Amygdala (tissue), 56 donors: ENCODE measurements at places on chromosomes 7 and 10.

DNA sequence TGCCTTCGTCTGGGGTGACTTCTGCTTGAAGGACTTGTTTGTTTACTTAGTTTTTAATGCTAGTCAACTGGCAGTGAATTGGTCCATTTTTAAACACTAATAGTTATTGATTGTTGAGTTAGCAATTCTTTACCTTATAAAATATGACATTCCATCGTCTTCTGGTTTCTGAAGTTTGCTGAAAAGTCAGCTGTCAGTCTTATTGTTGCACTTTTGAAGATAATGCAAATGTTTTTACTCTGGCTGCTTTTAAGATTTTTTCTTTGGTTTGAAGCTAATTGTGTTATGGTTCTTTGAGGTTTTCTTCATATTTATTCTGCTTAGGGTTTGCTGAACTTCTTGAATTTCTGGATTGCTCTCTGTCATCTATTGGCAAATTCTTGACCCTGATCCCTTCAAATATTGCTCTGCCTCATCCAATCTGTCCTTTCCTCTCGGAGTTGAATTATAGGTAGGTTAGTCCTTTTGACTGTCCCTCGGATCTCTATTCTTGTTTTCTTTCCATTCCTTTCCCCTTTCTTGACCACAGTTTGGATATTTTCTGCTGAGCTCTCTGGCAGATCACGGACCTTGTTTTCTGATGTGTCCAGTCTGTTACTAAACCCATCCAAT is 24.2 kb downstream of the MGMT start:
- no peak for DNase-seq

GRCh38 chr7:87001214-87001613 is 58.2 kb downstream of the ELAPOR2 start:
- DNase-seq, result no peak

- DNase-seq, result no peak
These were observed at the start of gene NT5C3A for GRCh38 chr7:33062023-33062781. TSS of gene NT5C3A (minus strand) at chr7:33062776. CDS start at chr7:33062705, 71 bp downstream.

- DNase-seq, result peak; percentile 54
These were observed 18.2 kb downstream of the HNRNPF start for GRCh38 chr10:43390759-43391158.

DNA sequence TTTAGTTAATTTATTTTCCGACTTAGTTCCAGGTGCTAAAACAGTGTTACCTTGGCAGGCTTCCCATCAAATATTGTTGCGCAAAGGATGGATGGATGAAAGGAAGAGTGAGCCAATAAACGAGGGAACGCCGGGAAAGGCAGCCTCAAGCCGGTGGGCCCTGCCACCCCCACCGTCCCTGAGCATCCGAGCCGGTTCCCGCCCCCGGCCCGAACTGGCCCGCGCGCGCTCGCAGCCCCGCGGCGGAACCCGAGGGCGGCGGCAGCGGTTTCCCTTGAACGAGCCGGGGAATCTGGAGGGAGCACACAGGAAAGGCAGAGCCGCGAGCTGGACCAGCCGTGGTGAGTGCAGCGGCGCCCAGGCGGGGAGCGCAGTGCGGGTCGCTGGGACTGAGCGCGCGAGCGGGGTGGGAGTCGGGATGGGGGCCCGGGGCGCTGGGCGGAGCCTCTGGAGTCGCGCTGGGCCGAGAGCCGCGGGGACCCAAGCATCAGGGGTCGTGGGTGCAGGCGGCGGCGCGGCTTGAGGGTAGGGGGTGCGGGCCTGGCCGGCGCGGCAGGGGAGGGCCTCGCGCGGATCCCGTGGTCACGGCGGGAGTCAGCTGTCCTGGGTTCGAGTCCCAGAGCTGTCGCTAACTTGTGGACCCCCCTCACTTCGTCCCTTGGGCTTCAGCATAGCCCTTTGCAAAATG is at the start of gene AGK:
AGK (plus strand) TSS at position 317 of the 688 bp plus-strand sequence. CDS start 4,057 bp downstream, outside the sequence.
- DNase-seq, result peak; percentile 41

DNA sequence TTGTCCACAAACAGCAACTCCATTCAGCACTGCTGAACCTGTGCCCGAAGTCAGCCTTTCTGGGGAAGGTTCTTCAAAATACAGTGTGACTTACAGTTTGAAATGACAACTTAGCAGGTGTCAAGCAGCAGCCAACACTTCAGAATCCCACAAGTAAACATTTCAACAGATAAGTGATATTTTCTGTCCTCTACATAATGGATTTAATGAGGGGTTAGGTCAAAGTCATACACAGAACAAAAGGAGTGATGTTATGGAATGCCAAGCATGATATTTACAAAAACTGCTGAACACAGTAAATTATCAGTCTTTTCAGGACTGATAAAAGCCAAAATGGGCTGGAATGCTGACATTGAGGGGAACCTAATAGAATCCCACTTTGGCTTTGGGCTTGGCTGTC is 77.6 kb upstream of the JAZF1 start:
- no peak for DNase-seq

DNA sequence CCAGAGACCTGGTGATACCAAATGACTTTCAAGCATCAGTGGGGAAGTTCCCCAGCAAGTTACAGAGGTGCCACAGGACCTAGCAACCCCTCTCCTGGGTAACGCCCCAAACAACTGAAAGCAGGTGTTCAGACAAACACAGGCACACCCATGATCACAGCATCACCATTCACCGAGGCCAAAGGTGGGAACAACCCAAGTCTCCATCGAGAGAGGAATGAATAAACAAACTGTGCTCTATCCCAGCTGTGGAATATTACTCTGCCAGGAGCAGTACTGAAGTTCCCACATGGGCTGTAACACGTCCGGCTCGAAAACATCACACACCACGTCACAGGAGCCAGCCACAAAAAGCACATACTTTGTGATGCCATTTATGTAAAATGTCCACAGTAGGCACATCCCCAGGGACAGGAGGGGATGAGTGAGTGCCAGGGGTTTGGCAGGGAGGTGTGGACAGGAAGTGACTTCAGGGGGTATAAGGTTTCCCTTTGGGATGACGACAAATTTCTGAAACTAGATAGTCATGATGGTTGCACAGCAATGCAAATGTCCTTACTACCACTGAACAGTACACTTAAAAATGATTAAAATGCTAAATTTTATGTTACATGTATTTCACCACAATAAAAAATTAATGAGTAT is 222.8 kb downstream of the TNS3 start:
- DNase-seq, result no peak

GRCh38 chr10:86446987-86447386 is 74.6 kb downstream of the WAPL start:
- DNase-seq, result no peak

- no peak for DNase-seq
These were observed 1086.6 kb upstream of the SORCS1 start for GRCh38 chr10:108250936-108251620.

GRCh38 chr7:123944395-123944794 is 19.4 kb downstream of the SPAM1 start:
- DNase-seq, result no peak

DNA sequence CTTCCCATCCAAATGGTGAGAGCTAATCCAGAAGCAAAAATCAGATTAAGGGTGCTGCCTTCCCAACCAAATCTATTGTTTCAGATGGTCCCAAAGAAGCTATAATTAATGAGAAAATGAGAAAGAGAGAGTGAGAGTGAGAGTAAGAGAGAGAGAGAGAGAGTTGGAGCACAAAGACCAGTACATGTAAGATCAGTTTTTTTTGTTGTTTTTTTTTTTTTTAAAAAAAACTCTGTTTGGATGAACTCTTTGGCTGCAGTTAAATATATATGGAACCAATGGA is 305.6 kb downstream of the PTEN start:
- DNase-seq, result no peak

DNA sequence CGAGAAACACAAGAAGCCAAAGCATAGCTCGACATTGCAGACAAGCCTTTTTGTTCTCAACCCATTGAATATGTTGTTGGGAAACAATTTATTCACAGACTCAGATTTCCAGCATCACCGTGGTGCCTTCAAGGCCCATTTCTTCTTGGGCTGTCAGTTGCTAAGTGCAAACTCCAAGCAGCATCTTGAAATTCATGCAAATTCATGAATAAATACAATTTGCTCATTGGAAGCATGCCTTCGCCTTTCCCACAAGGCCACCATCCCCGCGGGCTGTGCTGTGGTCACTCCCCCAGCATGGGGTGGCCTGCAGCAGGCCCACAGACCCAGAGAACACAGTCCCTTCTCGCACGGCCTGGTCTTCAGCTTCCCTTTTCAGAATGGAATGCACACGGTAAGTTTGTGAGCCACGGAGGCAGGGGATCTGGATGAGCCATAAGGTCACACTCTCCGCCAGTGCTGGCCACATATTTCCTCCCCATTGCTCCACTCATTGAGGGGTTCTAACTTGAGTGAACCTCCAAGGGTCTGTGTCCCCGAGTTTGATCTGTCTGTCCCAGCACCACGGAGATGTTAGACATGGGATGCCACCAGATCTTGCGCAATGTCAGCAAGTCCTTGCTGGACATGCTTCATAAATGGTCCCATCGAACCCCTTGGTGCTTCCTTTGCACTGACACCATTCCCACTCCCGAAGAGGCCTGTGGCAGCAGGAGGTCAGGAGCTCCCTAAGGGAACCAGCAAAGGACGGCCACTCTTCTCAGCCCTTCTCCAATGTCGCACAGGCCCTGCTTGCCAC is 109.5 kb downstream of the GFRA1 start:
- DNase-seq, result no peak

DNA sequence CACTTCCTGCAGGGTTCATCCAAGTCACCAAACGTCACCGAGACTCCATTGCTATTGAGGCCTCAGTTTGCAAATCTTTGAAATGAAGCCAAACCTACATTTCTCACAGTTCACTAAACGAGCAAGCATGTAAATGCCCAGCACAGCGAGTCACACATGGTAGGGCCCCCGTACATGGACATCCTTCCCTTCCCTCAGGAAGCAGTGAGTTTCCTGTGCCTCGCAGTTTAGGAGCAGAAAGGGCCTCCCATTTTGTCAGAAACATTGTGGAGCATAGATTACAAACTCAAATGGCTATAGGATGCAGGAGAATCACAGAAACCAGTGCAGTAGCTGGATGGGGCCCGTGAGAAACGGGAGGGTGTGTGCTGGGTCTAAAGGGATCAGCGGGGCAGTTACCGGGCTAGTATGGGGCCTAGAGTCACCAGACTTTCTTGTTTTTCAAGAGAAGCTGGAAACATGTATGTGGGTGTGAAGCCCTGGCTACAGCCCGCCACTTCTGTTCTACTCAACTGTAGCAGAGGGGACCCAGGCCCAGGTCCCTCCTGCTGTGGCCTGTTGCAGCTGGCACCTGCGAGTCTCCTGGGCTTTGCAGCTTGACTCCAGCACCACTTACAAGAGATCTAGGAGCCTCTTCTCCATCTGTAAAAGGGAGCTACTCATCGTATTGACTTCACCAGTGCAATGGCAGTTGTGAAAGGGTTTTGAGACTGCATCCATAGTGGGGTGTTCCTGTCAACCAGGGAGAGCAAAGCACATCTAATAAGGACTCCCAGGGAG is 14.2 kb upstream of the SLC18A3 start:
- no peak for DNase-seq

GRCh38 chr10:133209641-133210040 is 20.4 kb upstream of the UTF1 start:
- no peak for DNase-seq

DNA sequence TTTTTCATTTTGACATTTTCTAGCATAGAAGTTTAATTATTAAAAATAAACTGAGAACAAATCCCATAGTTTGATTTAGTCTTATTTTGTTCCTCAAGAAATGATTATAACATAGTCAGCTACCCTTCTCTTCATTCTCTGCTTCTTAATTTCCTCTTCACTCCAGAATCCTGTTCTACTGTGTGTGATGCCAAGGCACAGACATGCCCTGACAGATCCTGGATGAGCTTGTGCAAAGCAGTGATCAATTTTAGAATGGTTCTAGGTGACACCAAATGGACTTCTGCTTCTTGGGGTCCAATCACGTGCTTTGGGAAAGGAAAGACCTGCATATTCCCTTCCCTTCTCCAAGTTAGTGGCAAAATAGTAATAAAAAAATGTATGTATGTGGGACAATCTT is 665.6 kb downstream of the MAGI2 start:
- no peak for DNase-seq

GRCh38 chr7:99557940-99558305 is 519 bp upstream of the ZNF655 start:
- no peak for DNase-seq

DNA sequence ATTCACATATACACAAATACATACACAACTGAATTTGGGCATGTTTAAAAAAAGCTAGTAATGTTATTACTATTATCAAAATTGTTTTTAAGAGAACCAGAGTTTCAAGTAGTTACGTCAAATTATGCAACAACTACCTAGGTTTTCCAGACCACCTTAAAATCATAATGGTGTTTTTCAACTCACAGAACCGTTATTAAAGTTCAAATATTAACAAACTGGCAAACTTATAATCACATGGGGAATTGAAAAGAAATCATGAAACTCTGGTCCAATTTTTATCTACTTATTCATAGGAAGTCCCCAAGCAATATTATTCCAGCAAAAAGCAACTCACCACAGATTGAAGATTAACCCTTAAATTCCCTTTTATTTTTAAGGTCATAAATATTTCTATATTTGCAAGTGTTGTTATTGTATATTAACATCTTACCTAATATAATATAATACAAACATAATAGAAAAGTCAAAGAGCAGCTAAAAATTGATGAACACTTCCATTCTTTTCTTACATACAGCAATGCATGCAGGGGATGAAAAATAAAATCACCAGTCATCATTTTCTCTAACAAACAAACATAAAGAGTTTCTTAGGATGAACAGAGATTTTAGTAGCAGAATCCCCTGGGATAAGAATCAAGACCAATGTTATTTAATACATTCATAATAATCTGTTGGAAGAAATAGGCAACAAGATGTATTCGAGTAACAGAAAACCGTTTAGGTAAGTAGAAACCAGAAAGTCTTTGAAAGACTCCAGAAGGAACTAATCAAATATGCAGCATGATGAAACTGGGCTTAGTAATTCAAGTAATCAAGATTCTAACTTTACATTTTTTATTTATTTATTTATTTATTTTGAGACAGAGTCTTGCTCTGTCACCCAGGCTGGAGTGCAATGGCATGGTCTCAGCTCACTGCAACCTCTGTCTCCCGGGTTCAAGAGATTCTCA is 391.1 kb downstream of the PARD3 start:
- no peak for DNase-seq

DNA sequence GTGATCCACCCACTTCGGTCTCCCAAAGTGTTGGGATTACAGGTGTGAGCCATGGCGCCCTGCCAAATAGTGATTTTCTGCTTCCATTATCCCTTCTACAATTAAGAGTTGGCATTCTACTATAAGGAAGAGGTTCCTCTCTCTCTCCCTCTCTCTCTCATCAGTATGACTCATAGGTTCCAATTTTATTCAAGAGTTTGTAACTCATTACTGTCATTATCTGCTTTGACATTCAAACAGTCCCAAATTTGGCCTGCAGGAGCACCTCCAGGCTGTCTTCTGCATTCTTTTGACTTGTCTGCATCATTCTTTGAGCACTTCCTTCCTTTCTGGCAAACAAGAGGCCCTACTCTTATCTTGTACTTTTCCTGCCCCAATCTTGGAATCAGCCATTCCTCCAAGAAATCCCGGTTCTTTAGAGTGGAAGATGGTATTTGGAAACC is 33.2 kb upstream of the CALU start:
- DNase-seq, result no peak

DNA sequence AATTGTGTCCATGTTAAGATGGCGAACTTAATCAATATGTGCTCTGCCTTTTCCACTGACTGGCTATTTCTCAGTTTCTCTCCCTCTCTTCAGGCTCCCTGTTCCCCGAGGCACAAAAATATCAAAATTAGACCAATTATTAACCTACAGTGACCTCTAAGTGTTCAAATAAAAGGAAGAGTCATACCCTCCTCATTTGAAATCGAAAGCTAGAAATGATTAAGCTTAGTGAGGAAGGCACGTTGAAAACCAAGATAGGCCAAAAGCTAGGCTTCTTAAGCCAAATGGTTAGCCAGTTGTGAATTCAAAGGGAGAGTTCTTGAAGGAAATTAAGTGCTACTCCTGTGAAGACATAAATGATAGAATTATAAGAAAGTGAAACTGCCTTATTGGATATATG is 81.1 kb upstream of the MBL2 start:
- no peak for DNase-seq
